Ascending aorta (tissue), 2 donors: ENCODE measurements at places on chromosomes 7 and 10. TPM values are rescaled to one million over a fixed set of nuclear protein-coding genes. Genes with fewer than 3 reads are reported as not detected.

NKX1-2 gene
- total RNA-seq: not detected

TMEM176B gene
- 42.5 TPM for total RNA-seq

GRM8 gene
- total RNA-seq: not detected

CTNNA3 gene
- under 0.01 TPM for total RNA-seq

PAX2 gene
- not detected for total RNA-seq

SPDYE2B gene
- total RNA-seq: not detected

- no peak overlapping the region for H3K4me3 ChIP-seq
- H3K27me3 ChIP-seq: no peaks in the 10 kb centered on the region
- no peaks in the 10 kb centered on the region for H3K4me1 ChIP-seq
- no peaks in the 10 kb centered on the region for H3K36me3 ChIP-seq
- no peak for DNase-seq
- H3K27ac ChIP-seq: no peak overlapping the region
Observed at GRCh38 chr10:30172673-30173072, 113.3 kb upstream of the JCAD start.

- H3K36me3 ChIP-seq: no peaks in the 10 kb centered on the region
- no peak overlapping the region for H3K4me3 ChIP-seq
- no peaks in the 10 kb centered on the region for H3K4me1 ChIP-seq
- H3K27ac ChIP-seq: no peak overlapping the region
- DNase-seq: no peak
- H3K27me3 ChIP-seq: no peaks in the 10 kb centered on the region
Observed at GRCh38 chr10:70927189-70927943, 39.0 kb upstream of the PCBD1 start.

DNA sequence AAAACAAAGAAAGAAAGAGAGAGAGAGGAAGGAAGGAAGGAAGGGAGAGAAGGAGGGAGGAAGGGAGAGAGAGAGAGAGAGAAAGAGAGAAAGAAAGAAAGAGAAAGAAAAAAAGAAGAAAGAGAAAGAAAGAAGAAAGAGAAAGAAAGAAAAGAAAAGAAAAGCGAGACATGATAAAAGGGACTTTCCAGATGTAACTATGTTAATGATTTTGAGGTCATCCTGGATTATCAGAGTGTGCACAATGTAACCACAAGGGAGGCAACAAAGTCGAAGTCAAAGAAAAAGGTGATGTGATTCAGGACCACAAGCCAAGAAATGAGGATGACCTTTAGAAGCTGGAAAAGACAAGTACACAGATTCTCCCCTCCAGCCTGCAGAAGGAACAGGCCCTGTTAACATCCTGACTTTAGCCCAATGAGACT, 48.9 kb upstream of the PAX2 start:
- H3K27ac ChIP-seq: no peak overlapping the region
- no peak for DNase-seq
- H3K36me3 ChIP-seq: no peaks in the 10 kb centered on the region
- H3K4me3 ChIP-seq: no peak overlapping the region

DNA sequence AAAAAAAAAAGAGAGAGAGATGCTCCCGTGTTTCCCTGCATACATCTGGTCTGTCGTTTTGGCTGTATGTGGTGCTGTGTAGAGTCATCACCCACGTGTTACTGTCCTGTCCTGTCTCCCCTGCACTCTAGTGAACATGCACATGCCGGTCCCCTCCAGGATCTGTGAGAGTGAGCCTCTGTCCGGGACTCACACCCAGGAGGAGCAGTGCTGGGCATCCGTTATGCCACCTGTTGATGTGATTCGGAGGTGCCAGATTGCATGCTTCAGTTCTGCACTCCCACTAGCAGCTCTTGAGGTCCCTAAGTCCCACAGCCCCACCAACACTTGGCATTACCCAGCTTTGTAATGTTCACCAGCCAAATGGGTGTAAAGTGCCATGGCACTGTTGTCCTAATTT, 16.4 kb downstream of the GHRHR start:
- H3K36me3 ChIP-seq: no peaks in the 10 kb centered on the region
- no peaks in the 10 kb centered on the region for H3K27me3 ChIP-seq
- no peak overlapping the region for H3K27ac ChIP-seq
- peaks cover 13% of the 10 kb centered on the region for H3K4me1 ChIP-seq
- no peak overlapping the region for H3K4me3 ChIP-seq

DNA sequence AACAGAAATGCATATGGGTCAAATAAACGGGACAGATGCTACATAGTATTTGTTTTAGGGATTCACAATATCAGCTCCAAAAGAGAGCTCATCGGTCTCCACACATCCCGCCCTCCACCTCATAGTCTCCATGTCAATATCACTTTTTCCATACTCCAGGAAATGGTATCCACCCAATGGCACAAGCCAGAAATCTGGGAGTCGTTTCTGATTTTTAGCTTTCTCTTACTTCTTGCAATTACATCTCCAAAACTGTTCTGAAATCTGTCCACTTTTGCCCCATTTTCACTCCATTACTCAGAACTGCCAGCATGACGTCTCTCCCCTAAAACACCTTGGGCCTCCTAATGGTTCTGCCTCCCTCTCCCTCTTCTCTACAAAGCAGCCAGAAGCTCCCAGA, 47.4 kb upstream of the EZH2 start:
- no peak overlapping the region for H3K4me3 ChIP-seq
- no peak for DNase-seq
- H3K27ac ChIP-seq: no peak overlapping the region
- no peaks in the 10 kb centered on the region for H3K4me1 ChIP-seq
- no peaks in the 10 kb centered on the region for H3K36me3 ChIP-seq

DNA sequence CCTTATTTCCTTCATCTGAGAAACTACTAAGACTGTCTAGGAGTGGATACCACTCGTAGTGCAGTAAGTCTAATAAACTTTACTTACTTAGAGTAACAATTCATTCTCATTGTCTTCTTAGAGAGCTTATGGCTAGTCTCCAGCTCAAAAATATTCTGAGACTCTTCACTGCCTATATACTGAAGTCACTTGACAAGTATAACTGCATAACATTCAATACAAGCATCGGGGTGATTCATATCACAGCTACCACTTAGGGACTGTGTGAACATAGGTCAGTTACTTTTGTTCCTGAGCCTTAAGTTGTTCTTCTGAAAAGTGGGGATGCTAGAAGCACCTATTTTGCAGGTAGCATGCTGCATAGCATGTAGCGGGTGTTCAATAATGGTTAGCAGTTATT, 111.0 kb downstream of the HTR7 start:
- no peak overlapping the region for H3K4me3 ChIP-seq
- H3K36me3 ChIP-seq: no peaks in the 10 kb centered on the region
- H3K27ac ChIP-seq: no peak overlapping the region
- no peaks in the 10 kb centered on the region for H3K4me1 ChIP-seq
- no peak for DNase-seq
- H3K27me3 ChIP-seq: no peaks in the 10 kb centered on the region

DNA sequence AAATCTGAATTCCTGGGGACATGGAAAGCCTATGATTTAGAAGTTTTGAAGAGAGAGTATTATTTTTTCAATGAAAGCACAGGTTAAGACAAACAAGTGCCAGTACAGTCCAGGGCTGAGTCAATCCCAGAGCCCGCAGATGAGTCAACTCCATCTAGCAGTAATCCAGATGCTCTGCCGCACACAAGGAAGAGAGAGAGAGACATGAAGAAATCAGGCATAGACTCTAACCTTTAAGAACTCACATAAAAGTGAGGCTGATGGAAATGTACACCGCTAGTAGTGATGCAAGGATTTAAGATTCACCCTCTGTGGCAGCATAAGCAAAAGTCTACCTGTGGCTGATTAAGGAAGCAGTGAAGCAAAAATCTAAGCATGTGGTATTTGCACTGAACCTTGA, 651.5 kb downstream of the TNS3 start:
- H3K4me3 ChIP-seq: no peak overlapping the region
- peaks cover 6% of the 10 kb centered on the region for H3K4me1 ChIP-seq
- no peak overlapping the region for H3K27ac ChIP-seq
- no peaks in the 10 kb centered on the region for H3K36me3 ChIP-seq
- no peaks in the 10 kb centered on the region for H3K27me3 ChIP-seq

DNA sequence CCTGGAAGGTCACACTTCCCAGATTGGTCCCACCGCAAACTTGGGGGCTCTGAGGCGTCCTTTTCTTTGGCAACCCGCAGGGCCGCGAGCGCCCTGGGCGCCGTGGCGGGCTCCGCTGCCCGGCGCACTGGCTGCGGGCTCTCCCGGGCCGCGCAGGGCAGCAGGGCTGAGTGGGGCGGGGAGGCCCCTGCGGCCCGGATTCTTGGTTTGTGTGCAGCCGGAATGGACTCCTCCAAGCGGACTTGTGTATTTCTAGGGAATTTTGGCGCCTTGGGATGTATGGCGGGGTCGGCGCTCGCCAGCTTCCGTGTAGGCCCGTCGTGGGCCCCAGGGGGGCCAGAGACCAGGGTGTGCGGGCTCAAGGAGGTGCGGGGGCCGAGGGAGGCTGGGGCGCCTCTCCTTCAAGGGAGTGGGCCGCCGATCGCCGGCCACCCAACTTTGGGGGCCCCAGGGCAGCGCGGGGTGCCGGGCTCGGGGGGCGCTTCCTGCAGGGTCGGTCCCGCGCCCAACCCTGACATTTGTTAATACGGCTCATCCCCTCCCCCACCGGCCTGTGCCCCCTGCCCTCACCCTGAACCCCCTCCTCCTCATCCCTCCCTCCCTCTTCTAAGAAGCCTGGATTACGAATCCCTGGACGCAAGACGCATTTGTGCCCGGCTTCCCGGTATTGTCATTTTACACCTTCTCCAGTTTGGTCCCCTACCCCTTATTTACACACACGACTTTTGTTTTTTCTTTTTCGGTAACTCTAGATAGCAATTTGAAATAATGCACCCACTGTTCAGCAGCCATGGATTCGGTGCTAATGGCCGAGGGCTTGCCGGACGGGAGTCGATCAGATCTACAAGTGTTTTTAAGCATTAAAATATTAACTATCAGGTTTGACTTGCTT, 2.5 kb downstream of the TCF7L2 start:
- no peaks in the 10 kb centered on the region for H3K27me3 ChIP-seq
- no peak for DNase-seq
- peak overlapping the region; percentile 81 for H3K4me3 ChIP-seq
- peak overlapping the region; percentile 90 for H3K27ac ChIP-seq

- no peak overlapping the region for H3K27ac ChIP-seq
- no peaks in the 10 kb centered on the region for H3K27me3 ChIP-seq
- no peak for DNase-seq
- no peaks in the 10 kb centered on the region for H3K36me3 ChIP-seq
- H3K4me1 ChIP-seq: peaks cover 3% of the 10 kb centered on the region
Observed at GRCh38 chr7:38905056-38905759, 3.8 kb downstream of the VPS41 start.

DNA sequence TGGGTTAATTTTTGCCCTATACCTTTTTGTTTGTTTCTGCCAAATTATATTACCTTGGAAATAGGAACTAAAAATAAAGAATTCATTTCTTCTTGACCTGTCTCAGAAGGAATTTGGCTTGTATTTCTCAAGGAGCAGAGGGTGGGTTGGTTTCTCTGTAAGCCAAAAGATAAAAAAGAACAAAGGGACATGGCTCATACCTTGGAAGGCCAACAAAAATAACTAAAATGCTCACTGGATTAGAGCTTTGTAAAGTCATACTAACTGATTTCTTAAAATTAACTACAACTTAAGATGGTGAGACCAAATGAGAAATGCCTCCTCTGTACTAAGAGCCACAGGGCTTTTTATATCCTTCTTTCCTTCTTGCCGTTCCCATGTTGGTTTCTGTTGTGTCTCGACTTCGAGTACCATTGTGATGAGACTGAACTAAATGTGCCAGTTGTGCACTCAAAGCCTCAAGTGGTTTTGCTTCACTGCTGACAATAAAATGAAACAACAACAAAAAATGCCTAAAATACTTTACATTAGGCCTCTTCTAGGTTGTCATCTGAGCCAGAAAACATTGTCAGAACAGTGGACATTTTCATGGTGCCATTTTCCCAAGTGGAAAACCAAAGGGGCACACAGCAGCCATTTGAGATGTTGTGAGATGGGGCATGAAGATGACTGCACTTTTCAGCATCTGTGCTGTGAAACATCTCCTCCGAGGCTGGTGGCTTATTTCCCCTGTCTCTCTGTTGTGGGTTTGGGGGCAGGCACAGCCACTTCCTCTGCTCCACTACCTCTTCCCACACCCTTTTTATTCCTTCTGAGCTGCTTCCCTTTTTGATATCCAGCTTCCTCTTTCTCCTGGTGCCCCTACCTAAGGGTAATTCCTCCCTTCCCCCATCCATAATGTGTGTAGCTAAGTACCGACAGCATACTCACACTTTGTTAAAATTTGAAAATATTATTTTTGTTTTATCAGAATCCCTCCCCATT, 51.8 kb upstream of the AGR3 start:
- no peak overlapping the region for H3K4me3 ChIP-seq
- no peaks in the 10 kb centered on the region for H3K4me1 ChIP-seq
- H3K27ac ChIP-seq: no peak overlapping the region
- no peaks in the 10 kb centered on the region for H3K36me3 ChIP-seq
- no peak for DNase-seq

DNA sequence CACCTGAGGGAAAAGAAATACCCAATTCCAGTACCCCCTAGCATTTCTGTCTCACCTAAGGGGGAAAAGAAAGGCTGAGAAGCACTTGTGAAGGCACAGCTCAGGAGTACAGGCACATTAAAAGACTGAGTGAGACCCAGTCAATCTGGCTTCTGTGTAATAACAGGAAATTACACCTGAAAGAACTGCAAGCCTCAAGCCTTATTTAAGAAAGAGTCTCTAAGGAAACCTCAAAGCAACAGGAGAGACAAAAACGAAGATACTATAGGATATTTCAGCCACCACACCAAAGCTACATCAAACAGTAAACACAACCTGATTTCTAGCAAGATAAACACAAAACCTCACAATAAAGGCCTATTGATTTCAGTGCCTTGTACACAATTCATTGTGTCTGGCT, 69.6 kb upstream of the CDK1 start:
- H3K27ac ChIP-seq: no peak overlapping the region
- H3K36me3 ChIP-seq: no peaks in the 10 kb centered on the region
- no peaks in the 10 kb centered on the region for H3K27me3 ChIP-seq
- no peaks in the 10 kb centered on the region for H3K4me1 ChIP-seq
- DNase-seq: no peak
- H3K4me3 ChIP-seq: no peak overlapping the region

- no peaks in the 10 kb centered on the region for H3K36me3 ChIP-seq
- DNase-seq: no peak
- no peak overlapping the region for H3K4me3 ChIP-seq
- H3K27ac ChIP-seq: no peak overlapping the region
Observed at GRCh38 chr10:84613336-84614021, 285.1 kb downstream of the CCSER2 start.

DNA sequence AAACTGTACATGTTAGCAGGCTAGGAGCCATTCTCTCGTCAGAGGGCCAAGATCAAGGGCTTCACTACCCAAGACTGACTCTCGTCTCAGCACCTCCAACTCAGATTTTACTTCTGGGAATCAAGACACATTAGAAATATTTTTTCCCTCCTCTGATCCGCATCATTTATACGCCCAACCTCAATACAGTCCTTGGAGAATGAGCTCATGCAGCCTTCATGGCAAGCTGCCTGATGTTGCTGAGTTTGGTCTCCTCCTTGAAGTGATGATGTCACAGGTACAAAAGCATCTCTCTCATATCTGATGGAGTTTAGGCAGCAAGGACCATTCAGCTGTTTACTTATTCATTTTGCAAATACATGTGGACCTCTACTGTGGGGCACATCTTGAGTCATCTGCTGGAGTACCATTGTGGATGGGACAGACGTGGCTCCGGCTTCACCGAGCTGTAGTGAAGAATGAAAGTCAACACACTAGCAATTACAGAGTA, 114.0 kb downstream of the BMPER start:
- H3K4me3 ChIP-seq: no peak overlapping the region
- no peak overlapping the region for H3K27ac ChIP-seq
- no peak for DNase-seq
- H3K27me3 ChIP-seq: no peaks in the 10 kb centered on the region
- no peaks in the 10 kb centered on the region for H3K4me1 ChIP-seq
- no peaks in the 10 kb centered on the region for H3K36me3 ChIP-seq

- H3K36me3 ChIP-seq: no peaks in the 10 kb centered on the region
- no peak for DNase-seq
- no peaks in the 10 kb centered on the region for H3K27me3 ChIP-seq
- H3K27ac ChIP-seq: no peak overlapping the region
Observed at GRCh38 chr7:132708470-132708869, 132.2 kb upstream of the PLXNA4 start.
